ENCODE measurements at places on chromosomes 12 and 14.

DNA sequence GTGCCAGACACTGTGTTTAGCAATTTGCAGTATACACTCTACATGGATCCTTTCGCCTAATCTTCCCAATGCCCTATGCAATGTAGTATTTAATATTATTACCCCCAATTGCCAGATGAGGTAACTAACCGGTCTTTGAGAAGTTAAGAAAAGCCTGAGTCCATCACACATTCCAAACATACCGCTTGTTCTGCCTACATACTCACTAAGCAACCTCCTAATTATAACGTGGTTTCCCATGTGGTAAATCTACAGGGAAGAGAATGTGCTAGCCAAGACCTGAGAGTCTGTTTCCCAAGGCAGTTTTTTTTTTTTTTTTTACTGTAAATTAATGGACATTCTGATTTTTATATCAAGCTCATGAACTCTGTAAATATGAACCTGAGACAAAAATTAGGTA lies 37.2 kb downstream of the ATP2B1 start:
- no peak for DNase-seq

- DNase-seq, result no peak
Observed at GRCh38 chr12:30025317-30025716, 241.6 kb upstream of the TMTC1 start.

GRCh38 chr14:21209185-21209584 lies 53.3 kb upstream of the OR5AU1 start:
- DNase-seq, result no peak

- no peak for DNase-seq
Observed at GRCh38 chr12:76755829-76756379, 8.0 kb upstream of the ZDHHC17 start.

DNA sequence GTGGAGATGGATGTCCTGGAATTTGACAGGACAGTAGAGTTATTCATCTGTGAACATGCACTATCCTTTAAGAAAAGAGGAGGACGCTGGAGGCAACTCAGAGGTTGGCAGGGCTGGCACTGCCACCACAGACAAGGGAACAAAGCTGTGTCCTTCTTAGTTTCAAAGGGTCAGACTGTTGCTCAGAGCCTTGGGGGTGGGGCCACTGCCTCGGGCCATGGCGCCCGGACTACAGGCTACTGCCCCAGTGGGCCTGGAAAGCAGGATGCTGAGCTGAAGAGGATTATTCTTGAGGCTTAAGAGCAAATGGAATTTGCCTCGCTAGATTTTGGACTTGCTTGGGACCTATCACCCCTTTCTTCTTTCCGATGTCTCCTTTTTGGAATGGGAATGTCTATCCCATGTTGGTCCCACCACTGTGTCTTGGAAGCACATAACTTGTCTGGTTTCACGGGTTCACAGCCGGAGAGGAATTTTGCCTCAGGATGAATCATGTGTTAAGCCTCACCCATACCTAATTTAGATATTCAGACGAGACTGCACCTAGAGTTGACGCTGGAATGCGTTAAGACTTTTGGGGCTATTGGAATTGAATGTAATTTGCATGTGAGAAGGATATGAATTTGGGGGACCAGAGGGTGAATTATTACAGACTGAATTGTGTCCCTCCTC lies 114.8 kb upstream of the RFLNA start:
- DNase-seq, result no peak

DNA sequence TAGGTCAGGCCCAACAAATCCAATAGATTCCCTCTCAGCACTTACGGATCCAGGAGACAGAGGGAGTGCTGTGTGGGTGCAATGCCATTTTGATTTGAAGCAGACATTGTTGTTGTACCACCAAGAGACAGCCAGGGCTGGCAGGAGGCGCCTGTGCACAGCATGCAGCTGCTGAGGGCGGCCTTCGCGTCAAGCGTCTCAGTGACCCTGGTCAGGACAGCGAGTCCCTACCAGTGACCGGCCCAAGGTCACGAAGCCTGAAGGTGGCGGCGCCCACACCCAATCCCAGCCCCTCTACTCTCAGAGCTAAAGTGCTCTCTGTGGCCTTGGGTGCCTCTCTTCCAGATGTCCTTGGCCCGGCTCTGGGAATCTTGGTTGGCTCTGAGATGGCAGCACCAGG lies 40.5 kb downstream of the PRMT8 start:
- DNase-seq, result no peak

- no peak for DNase-seq
Observed at GRCh38 chr14:102873131-102873530, 49.3 kb upstream of the AMN start.

DNA sequence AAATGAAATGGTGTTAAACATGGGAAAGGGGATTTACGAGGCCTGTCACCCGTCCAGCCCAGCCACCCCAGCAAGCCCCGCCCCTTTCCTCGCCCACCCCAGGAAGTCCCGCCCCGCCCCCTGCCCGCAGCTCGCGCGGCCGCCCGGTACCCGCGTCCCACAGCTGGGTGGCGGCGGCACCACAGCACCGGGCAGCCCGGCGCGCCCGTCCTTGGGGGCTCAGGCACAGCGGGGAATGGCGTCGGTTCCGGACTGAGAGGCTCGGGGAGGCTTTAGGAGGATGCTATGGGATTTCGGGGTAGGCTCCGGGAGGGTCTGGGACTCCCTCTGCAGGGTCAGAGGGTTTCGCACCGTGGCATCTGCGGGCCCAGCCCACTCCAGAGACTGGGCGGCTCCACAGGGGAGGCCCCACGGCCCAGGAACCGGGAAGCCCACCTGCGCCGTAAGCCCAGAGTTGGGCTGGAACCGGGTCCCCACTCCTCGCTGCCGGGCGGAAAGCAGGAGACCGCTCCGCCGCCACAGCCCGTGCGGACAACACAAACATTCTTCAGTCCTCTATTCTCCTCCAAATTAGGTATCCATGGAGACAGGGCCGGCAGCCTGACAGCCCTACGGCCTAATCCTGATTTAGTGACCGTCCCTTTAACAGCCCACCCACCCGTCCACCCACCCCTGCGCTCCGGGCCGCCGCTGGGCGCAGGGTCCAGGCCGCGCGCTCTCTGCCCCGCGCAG lies 1.4 kb downstream of the FIGNL2 start:
- DNase-seq, result no peak

DNA sequence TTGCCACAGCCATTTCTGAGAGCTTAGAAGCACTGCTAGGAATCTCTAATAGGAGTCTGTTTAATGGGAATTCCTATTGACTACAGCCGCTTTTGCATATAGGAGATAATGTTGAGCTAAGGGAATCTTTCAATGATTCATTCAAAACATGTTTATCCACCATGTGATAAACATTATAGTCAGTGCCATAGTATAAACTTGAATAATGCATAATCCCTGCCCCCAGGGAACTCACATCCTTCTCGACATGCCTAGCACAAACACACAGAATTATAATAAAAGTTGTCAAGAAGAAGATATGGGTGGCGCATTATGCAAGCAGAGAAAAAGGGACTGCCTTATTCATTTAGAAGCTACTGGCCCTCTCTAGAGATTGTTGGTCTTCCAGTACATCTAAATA lies 248.0 kb downstream of the DAD1 start:
- no peak for DNase-seq

- DNase-seq, result no peak
Observed at GRCh38 chr12:92403210-92404175, 257.8 kb upstream of the BTG1 start.

DNA sequence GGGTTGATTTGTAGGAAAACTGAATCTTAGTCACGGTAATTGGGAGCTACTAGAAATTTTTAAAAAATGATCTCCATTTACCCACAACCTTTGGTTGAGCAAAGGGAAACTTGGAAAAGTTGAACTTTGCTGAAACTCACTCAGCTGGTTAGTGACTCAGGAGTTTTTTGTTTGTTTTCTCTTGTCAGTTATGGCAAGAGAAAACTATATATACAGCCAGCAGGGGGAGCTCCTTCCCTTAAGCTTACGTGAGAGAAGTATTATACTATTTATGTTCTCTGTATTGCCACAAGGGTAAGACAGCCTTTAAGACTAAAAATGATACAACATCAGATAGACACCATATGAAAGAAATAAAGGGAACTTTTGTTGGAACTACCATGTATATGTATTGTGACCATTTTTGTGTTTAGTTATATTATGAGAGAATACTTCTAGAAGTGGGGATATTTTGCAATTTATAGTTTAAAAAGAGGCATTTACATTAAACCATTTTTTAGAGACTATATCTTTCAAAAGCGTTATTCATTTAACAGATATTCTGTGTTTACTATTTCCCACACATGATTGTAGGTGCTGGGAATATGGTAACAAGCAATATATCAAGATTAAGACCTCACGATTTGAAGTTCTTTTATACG lies 28.1 kb upstream of the TBC1D30 start:
- DNase-seq, result peak; percentile 60

DNA sequence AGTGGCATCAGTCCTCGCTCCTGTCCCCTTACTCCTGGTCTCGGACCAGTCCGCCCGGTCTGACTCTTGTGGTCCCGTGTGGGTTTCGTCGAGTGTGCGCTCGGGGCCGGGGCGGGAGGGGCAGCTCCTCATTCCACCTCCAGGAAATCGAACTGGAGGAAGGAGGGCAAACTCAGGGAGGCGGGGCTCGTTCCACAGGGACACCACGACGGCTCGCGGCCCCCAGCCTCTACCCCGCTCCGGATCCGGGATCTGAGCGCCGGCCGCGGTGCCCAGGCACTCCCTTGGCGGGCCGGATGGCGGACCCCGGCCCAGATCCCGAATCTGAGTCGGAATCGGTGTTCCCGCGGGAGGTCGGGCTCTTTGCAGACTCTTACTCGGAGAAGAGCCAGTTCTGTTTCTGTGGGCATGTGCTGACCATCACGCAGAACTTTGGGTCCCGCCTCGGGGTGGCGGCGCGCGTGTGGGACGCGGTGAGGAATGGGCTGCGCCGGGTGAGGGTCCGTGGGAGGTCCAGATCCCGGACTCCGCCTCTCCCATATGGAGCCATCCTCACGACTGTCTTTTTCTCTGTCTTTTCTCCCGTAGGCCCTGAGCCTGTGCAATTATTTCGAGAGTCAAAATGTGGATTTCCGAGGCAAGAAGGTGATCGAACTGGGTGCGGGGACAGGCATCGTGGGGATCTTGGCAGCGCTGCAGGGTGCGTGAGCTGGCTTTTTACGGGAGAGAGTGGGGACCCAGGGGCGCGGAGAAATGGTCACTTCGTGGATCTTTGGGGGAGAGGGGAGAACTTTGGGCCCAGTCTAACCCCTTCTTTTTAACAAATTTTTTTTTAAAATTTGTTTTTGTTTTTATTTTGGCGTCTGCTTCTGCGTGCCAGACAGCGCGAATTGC lies at the start of gene EEF1AKMT3:
EEF1AKMT3 (plus strand) TSS at position 186 of the 894 bp plus-strand sequence; CDS start at position 297, 111 bp downstream.
- DNase-seq, result no peak
